ENCODE measurements at places on chromosomes 6 and 20. TPM values are rescaled to one million over a fixed set of nuclear protein-coding genes. Genes with fewer than 3 reads are reported as not detected.

GRCh38 chr6:152313542-152314482 lies 323.4 kb downstream of the SYNE1 start:
- DNase-seq = no peak

- DNase-seq = peak; percentile 27
Measured at GRCh38 chr20:32585011-32585585, at the start of gene NOL4L. TSS of gene NOL4L (minus strand) at chr20:32585333. CDS start at chr20:32584890, 443 bp downstream.

Gene RBM24
- total RNA-seq = not detected

Gene BACH2
- 61.6 TPM for total RNA-seq

Measured in activated CD4-positive, alpha-beta T cell treated with anti-CD3 and anti-CD28 coated beads, Interleukin-2, amount 10 ng/mL, durations not matched to agents 7 days and 5 days (primary cell).